ENCODE measurements at places on chromosomes 13 and 19.

GRCh38 chr19:3618144-3618810 is 8.3 kb downstream of the CACTIN start:
- DNase-seq = no peak

- DNase-seq = no peak
Observed at GRCh38 chr13:46332772-46333171, 54.3 kb downstream of the RUBCNL start.

DNA sequence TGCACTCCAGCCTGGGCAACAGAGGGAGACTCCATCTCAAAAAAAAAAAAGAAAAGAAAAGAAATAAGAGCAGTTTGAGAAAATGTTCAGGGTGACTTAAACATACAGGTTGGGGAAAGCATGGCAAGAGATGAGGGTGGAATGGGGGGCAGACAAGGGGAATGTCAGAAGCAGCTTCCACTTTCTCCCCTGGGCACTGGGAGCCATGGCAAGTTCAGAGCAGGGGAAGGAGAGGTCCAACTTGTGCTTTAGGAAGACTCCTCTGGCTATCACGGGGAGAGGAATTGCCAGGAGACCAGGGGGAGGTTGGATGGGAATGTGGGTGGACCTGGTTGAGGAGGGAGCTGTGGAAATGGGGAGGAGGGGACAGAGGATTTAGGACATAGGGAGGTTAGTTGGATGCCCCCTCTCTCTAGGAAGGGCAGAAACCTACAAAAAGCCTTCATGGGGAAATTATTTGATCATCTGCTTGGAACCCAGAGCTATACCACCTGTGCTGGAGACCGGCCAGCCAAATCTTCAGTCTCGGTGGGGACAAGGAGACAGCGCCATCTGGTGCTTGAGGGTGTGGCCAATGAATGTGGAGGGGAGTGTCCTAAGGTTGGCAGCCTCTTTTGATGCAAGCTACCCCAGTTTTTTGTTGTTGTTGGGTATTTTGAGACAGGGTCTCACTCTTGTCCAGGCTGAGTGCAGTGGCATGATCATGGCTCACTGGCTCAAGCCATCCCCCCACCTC is 7.3 kb upstream of the STRN4 start:
- peak; percentile 56 for DNase-seq

DNA sequence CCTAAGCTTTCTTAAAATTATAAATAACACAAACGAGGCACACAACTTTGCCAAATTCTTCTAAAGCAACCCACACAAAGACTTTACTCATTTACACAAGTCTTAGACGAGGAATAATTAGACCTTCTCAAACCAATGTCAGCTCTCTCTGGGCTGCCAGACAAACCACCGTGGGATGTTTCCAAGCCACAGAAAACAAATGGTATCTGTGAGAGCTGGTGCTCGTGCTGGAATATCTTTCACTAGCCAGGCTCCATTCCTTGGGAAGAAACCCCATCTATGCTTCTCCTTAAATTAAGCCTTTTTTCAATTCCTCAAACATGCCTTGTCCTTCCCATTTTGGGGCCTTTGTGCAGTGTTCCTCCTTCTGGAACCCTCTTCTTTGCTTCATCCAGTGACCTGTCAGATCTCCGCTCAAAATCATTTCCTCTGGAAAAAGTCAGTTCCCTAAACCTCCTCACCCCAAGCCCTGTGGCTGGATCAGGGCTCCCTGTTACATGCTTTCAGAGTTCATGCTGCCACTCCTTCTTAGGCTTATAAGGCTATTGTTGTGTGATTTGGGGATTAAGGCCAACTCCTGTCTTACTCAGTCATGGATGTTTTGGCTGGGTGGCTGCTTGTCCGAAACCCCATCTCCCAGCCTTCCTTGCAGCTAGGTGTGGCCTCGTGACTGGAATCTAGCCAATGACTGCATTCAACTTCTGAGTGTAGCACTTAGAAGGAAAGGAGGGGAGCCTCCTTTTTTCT is 64.2 kb upstream of the GTF2F2 start:
- DNase-seq = no peak

- no peak for DNase-seq
Observed at GRCh38 chr19:39126312-39127187, 964 bp downstream of the PAK4 start.

GRCh38 chr13:28490061-28490460 is 4.9 kb downstream of the FLT1 start:
- no peak for DNase-seq

DNA sequence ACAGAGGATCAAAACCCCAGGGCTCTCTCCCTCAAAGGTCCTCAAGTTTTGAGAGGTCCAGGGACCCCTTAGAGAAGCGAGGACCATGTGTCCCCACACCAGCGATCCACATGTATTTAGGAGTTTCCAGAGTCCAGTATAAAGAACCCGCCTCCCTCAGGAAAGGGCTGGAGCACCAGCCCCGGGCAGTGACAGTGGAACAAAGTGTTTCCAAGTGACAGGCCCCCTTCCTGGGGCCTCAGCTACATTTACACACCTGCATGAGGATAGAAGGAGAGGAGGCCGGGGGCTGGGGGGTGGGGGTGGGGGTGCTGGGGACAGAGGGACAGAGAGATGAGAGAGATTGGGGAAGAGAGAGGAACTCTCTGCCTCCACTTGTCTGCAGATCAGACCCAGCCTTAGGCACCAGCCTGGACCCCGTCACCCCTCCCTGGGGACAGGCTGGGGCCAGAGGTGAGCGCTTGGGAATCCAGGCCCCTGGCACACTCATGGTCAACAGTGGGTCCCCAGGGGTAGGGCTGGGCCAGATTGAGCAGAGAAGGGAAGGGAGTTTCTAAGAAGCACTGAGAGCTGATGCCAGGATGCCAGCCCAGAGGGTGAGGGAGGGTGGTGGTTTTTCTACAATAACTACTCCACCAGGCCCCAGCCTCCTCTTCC is 802 bp downstream of the BCAM start:
- no peak for DNase-seq

DNA sequence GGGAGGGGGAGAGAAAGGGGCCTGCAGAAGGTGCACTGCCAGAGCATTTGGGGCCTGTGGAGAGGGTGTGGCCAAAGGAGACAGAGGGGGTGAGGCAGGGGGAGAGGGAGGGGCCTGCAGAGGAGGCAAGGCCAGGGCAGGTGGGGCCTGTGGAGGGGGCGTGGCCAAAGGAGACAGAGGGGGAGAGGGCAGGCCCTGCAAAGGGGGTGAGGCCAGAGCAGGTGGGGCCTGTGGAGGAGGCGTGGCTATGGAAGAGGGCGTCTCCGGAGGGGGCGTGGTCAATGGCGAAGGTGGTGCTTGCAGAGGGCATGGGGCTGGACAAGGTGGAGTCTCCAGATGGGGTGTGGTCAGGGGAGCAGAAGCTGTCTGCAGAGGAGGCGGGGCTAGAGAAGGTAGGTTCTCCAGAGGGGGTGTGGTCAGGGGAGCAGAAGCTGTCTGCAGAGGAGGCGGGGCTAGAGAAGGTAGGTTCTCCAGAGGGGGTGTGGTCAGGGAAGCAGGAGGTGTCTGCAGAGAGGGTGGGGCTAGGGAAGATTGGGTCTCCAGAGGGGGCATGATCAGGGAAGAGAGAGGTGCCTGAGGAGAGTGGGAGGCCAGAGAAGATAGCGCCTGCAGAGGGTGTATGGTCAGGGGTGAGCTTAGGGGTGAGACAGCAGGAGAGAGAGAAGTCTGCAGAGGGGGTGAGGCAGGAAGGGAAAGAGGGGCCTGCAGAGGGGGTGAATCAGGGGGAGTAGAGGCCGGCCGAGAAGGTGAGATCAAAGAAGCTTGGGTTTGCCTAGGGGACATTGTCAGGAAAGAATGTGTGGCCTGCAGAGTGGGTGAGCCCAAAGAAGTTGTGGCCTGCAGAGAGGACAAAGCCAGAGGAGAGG is 3.4 kb downstream of the PRR36 start:
- no peak for DNase-seq

DNA sequence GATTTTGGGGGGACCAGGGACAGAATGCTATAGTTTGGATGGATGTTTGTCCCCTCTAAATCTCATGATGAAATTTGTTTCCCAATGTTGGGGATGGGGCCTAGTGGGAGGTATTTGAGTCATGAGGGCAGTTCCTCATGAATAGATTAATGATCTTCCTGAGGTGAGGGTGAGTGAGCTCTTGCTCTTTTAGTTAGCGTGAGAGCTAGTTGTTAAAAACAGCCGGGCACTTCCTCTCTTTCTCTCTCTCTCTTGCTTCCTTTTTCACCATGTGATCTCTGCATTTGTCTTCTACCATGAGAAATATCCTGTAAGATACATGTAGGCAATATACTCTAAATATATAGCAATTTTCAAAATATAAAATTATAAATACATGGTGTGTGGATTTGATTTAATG is 290.8 kb upstream of the PCDH9 start:
- no peak for DNase-seq

GRCh38 chr13:92303428-92303827 is 905.0 kb downstream of the GPC5 start:
- no peak for DNase-seq

DNA sequence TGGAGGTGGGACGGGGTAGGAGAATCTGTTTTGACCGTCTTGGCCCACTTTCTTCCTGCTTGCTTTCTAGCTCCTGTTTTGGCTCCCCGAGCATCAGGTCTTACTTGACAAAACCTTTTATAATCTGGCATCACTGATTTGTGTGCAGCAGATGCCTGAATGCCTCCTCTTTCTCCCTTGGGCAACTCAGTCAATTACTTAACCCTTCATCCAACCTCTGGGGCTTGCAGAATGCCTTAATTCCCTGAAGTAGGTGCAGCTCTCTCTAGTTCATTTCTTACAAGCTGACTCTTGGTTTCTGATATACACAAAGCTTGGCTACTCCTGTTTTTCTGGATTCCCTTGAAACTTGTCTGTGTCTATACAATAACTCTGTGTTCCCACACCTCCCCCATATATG is 5.7 kb upstream of the NUP58 start:
- DNase-seq = no peak

DNA sequence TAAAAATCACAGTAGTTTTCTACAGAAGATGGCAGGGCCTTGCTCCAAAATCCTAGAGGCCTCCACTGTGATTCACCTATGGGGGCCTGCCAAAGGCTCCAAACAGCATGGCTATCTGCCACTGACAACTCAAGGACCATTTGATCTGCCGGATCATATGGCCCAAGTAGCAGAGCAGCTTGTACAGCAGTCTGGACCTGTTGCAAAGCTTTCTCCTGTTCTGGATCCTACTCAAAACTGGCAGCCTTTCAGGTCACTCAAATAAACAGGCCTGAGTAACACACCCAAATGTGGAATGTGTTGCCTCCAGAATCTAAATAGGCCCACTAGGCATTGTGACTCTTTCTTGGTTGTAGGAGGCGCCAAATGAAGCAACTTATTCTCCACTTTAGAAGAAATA is 1049.3 kb downstream of the PCDH9 start:
- DNase-seq = no peak

DNA sequence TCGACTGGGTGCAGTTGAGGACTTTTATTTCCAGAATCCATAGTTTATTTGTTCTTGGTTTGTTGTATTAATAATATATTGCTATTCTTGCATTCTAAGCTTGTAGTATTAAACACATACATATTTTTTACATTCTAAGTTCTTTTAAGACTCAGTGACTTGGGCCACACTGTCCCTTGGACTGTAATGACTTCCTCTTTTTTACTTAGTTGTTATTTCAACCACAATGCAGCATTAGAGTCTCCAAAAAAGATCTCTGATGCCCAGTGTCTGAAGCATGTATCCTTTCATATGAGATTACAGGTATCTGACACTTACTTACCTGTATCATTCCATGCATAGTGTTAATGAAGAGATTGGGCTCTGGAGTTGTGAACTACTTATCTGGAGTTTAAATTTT is 864.9 kb upstream of the PCDH20 start:
- DNase-seq = no peak

GRCh38 chr13:44045180-44045562 is 165.5 kb downstream of the LACC1 start:
- no peak for DNase-seq

DNA sequence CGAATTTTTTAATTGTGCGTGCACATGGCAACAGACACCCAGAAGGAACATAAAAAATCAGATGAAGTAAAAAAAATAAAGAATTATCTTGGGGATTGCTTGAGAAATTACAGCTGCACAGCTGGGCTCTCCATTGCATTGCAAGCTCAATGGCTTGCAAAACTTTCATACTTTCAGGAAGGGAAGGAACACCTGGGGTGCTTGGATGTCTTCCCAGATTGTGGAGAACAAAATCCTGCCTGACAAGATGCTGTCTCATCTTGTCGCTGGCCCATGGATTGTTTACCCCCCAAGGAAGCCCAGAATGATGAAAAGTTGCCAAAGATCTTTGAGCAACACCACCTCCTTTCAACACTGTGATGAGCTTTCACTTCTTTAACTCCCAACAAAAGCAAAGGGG is 11.0 kb upstream of the CASP14 start:
- no peak for DNase-seq

DNA sequence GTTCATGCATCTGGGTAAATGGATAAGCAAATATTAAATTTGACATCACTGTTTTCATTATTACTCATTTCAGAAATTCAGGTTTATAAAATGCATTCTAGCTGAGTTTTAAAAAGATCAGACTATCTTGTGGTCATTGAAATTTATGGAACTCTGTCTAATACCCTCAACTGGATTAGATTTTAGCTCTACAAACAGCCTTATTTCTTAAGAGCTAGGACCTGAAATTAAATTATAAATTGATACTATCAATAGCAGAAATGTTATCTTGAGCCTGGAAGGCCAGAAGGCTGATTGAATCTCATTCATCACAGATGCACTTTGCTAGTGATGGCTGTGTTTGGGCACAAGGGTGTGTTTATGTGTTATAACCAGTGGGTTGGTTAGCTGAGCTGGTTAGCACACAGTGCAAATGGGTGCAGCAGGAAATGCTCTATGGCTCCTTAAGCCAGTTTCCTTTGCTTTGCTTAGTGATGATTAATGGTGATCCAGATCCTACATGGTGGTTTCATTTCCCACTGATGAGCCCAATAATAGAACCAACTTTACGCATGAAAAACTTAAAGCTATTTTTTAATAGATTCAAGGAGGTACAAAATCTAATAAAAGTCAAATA is 310.8 kb upstream of the KLF12 start:
- DNase-seq = no peak

- peak; percentile 54 for DNase-seq
Observed at GRCh38 chr19:39557811-39558623, 18.1 kb upstream of the EID2 start.

DNA sequence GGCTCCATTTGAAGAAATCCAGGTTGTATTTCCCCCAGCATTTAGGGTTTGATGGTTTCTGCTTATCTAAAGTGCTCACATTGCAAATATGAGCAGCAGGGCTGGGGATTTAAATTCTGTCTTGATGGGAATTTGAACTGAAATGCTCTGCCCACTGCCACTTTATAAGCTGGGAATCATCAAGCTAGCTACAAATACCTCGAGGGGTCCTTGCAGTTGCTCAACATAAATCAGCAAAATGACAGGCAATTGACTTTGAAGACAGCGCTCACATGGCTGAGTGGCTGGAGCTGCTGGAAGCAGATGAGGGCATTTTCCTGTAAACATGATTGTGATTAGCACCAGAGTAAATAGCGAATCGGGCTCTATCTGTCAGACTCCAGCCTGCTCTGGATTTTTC is 39.4 kb upstream of the MEDAG start:
- no peak for DNase-seq

DNA sequence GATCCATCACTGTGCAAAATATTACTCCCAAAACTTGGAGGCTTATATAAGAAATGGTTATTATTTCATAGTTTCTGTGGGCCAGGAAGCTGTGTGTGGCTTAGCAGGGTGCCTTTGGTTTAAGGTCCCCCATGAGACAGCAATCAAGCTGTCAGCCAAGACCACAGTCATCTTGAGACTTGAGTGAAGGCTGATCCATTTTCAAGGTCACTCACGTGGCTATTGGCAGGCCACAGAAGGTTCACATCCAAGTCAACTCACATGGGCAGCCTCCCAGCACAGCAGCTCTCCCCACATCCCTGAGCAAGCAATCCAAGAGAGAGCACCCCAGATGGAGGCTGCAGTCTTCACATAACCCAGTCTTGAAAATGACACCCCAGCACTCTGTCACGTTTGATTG is 537.4 kb downstream of the MYO16 start:
- DNase-seq = no peak
